ENCODE measurements at places on chromosomes 5 and 9.

- DNase-seq, result no peak
These were observed 51.5 kb downstream of the MYO10 start for GRCh38 chr5:16884595-16884994.

DNA sequence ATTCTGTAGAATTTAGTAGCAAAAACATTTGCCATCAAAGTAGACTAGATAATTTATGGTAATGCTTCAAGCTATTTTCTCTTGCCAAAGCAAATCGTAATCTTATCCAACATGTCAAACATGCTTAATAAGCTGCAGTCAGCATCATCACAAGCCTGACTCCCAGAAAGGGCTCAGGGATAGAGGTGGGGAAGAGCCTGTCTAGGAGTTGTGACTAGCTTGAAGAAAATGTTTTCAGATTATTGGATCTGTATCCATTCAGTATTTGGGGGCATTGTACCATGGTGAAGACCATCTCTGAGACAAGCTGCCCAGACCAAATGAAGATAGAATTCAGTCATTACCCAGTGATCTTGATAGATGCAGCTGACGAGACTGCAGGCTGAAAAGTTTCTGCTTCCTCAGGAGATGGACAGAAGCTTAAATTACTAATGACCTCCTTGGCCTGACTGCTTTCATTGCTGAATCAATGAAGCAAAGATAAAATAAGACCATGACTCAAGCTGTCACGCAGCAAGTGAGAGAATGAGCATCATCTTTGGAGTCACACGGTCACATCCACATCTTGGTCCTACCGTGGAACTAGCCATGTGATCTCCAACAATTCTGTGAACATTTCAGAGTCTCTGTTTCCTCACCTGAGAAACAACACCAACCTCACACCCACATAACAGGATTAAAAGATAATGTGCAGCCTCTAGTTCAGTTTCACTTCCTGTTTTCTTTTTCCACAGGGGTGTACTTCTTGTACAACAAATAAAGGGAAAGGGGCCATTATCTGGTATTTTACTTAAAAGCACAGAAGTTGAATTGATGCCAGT, 9.4 kb downstream of the ERAP2 start:
- DNase-seq, result no peak

DNA sequence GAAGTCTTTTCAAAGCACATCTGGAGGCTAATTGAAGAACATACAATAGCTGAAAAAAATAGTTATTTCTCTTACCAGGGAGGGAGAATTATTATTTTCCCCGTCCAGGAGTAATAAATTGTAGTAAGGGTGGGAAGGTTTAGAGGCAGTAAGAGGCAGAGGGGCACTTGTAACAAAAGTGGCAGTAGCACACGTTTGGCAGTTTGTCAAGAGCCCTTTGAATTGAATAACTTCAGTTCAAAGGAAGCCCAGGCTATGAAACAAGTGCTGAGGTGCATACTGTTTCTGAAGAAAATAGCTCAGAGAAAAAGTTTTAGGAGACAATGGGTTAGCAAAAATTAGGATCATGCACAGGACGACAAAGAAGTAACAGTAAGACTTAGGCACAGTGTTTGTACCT, 451.3 kb downstream of the LRRC70 start:
- no peak for DNase-seq

DNA sequence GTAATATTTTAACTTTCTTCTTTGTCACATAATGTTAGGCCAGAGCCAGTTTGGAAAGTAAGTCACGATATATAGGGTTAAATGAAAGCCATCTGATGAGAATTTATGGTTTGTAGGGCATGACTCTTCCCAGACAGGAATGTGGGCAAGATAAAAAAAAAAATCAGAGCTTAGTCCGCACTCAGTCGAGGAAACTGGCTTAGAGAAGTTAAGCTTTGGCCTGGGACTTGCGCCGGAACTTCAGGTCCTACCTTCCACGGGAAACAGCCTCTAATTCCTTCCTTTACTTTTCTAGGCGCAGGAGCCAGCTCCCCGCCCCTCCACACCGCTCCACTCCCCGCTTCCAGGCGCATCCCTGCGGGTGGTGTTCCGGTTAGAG, 475 bp downstream of the DDX31 start:
- no peak for DNase-seq

DNA sequence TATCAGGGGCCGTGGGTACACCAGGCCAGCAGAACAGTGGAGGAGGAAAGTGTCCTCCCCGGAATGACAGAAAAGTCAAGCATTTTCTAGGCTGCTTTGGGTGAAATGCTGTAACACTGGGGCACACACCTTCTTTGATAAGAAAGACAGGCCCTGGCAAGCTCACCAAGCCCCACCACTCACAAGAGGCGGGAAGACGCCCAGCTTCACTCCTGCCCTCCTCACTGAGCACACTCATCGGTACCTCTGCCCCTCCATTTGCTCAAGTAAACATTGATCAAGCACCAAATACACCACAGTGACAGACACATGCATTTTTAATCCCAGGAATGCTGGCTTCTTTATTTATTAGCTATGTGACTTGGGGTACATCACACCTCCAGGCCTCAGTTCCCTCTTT, 43.1 kb downstream of the B4GALT1 start:
- DNase-seq, result no peak

DNA sequence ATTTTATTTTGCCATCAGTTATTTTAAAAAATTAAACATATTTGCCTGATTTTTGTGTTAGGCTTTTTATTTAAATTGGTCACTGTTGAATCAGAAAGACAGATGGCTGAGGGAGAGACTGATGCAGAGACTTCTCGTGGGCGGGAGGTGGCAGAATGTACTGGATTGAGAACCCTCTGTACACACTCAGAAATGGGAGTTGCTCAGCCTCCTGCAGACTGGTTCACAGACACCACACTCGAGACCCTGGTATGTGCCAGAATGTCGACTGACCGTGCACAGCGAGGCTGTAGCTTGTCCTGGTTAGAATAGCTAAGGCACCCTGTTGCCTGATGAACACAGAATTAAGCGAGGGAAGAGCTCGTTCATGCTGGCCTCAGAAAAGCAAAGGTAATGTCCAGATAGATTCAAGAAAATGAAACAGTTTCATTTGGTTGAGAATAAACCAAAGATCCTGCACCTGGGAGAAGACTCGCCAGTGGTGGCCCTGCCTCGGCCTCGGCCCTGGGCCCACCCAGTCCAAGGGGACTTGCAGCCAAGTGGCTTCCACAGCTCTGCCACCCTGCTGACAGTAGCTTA, 71.3 kb upstream of the OTULINL start:
- DNase-seq, result no peak

DNA sequence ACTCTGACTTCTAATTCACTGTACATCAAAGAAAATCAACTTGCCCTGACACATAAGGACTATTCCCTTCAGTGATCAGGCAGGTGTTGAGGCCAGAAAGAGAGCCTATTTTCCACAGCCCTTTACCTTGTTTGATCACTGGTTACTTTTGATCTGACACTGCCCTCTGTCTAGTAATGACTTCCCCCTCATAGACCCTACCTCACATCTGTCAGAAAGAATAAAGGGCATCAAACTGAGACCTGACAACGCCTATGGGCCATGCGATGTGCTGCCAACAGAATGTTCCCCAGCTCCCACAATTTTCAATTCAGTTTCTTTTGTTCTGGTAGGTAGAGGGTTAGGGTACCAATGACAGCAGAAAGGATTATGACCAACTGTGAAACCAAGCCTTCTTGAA, 47.7 kb downstream of the FBXL17 start:
- DNase-seq, result no peak

- DNase-seq, result no peak
These were observed 49.8 kb downstream of the LSM11 start for GRCh38 chr5:157793301-157793700.

- DNase-seq, result no peak
These were observed 5.4 kb downstream of the ATP10B start for GRCh38 chr5:160846642-160847041.

DNA sequence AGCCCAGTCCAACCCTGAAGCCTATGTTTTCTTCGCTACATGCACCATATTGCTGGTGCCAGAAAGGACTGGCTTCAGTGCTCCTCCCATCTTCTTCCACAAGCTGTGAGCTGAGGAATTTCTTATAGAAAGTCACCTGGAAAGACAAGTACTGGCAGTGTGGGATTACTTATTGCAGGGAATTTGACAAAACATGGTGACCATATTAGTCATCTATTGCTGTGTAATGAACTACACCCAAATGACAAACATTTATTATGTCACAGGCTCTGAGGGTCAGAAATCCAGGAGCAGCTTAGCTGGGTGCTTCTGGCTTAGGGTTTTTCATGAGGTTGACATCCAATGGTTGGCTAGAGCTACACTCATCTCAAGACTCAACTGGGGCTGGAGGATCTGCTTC, 75.5 kb downstream of the ENTREP1 start:
- no peak for DNase-seq

DNA sequence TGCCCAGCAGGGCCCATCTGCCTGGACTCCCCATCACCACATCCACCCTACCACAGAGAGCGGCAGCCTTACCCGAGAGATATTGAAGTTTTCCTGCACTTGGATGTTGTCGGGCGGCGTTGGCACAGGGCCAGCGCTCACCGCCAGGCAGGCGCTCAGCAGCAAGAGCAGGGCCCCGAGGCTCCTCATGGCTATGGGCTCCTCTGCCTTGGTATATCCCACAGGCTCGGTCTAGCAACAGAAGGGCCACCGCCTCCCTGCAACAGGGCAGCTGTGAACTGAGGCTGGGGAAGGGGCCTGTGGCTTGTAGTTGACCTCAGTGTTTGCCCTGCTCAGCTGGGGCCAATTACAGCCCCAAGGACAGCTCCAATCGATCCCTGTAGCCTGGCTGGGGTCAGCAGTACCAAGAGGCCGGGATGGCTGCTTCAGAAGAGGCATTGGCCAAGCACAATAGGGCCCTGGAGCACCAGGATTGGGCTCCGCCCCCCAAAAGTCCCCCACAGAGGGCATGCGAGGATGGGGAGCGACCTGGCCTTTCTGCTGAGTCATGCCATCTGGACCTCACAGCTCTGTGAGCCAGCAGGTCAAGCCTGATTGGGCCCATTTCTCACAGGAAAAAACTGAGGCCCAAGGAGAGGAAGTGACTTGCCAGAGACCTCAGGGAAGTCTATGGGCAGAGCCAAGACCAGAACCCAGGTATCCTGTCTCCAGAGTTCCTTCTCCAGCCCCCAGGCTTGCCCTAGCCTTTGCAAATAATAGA, at the start of gene AMBP:
AMBP (minus strand) TSS at position 280 of the 760 bp plus-strand sequence; CDS start at position 189, 91 bp downstream.
- no peak for DNase-seq

DNA sequence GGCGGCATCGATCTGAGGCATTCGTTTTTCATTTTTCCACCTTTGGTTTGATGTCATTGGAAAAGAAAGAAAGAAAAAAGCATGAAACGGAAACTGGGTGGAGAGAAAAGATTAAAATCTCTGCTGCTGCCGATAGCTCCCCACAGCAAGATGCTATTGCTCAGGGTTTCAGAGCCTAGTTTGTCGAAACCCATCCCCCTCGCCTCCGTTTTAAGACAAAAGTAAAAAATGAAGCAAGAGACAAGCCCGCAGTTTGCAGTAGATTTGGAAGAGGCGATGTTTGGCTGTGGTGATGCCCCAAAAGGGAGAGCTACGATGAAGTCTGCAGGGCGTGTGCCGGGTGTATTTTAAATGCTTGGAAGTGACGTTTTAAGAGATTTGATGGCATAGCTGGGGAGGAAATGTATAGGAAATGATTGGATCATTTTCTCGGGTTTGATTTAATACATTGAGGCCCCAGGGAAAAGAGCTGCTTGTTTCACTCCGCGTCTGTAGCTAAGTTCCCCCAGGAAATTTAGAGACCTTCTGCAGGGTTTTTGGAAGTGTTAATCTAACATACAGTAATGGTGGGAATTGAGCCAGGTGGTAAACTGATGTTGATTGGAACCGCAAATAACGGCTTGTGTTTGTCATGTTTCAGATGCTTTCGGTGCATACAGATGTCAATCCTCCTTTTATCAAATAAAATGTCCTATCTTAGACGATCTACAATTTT, 909 bp downstream of the NDFIP1 start:
- DNase-seq, result no peak

GRCh38 chr9:24297931-24298330, 247.8 kb downstream of the IZUMO3 start:
- DNase-seq, result no peak

- DNase-seq, result no peak
These were observed 353 bp downstream of the ACSL6 start for GRCh38 chr5:132010989-132011621.

DNA sequence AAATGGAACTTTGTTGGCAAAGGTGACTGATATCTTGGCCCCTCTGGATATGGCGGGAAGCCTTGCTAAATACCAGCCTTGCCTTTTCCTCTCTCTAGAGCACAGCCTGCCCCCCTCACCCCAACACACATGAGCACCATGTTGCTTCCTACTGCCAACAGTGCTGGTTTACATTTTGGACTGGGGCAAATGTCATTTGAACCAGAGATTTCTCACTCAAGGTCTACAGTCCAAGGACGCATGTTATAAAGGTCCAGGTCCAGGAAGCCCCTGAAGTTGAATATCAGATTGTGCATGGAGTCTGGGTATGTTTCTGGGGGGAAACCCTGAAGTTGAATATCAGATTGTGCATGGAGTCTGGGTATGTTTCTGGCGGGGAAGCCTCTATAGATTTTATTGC, 19.9 kb downstream of the NEURL1B start:
- no peak for DNase-seq

GRCh38 chr5:157162919-157163510, 3.0 kb downstream of the GARIN3 start:
- no peak for DNase-seq

DNA sequence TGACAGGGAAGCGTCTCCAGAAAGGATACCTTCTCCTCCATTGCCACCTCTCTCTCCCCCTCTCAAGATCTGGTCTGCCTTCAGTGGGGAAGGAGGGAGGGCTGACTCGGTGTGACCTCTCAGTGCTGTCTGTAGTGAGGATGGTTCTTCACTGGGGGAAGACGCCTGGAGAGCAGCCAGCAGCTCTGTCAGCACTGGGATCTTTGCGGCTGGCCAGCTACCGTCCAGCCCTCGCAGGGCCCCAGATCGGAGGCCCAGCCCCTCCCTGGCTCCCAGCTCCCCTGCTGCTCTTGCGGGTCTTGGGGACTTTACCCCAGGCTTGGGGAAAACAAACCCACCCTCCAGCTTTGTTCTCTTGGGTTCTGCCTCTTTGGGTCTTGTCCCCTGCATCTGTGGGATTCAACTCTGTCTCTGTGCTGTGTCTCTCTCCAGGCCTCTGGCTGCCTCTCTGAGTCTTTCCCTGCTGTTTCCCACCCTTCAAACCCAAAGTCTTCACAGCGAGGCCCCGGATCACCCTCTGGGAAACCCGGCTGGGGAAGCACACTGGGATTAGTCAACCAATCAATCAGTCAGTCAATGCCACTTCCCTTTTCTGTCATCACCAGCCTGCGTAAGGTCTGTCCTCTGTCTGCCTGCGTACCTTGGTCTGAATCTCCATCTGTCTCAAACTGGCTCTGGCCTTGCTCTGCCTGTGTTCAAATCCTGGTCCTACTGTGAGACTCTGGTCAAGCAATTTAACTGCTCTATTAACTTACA, 23.0 kb downstream of the FGF18 start:
- no peak for DNase-seq

- no peak for DNase-seq
These were observed 34.7 kb downstream of the ADAMTSL2 start for GRCh38 chr9:133569121-133569785.

- no peak for DNase-seq
These were observed at the start of gene SNCAIP for GRCh38 chr5:122311961-122312590. TSS of gene SNCAIP (plus strand) at chr5:122312237. CDS start at chr5:122391135, 78,898 bp downstream.

Data from stimulated activated CD4-positive, alpha-beta T cell treated with anti-CD3 and anti-CD28 coated beads, Interleukin-4, amount 100 ng/mL, for 1 hour (primary cell).